ENCODE measurements at places on chromosomes 4 and X.

- no peak for DNase-seq
Observed at GRCh38 chr4:3043282-3044020, 30.9 kb downstream of the HTT-AS start.

DNA sequence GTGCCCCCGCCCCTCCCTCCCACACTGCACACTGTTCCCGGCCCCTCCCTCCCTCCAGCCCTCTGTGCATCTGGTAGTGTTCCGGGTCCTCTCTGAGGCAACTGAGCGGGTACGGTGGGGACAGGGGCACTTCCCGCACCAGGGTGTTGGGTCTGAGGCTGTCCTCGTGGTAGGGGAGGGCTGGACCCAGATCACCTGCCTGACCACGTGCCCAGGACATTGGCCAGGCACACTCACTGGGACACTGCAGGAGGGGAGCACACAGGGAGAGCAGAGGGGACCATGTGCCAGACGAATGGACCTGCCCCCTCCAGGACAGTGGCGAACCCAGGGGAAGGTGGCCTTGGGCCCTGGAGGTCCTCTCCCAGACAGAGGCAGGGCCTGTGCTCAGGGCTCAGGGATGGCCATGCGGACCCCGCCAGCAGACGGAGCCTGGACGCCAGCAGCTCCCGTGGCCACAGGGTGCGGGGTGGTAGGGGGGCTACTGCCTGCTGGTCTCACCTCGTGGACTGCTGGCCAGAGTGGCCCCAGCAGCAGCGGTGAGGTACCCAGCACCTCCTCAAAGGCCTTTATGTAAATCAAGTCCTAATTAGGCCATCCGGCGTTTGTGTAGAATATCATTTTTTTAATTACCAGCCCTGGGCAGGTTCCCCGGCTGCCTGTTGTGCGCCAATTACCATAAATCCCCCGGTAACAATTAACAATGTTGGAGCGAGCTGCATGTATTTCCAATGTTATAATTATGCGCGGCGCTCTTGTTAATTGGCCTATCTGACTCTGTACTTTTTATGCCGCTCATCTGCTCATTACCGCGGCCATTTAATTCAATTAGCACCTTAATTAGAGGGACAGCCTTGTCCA lies 106.9 kb downstream of the FAM53A start:
- no peak for DNase-seq

GRCh38 chr4:101651778-101652177 lies 138.8 kb upstream of the BANK1 start:
- DNase-seq = no peak

GRCh38 chr4:66071911-66072310 lies 401.6 kb upstream of the EPHA5 start:
- DNase-seq = no peak

- DNase-seq = peak; percentile 72
Observed at GRCh38 chr4:16225863-16226815, at the start of gene TAPT1. Gene TAPT1 (minus strand): TSS chr4:16226471. CDS start chr4:16226457, 14 bp downstream.

DNA sequence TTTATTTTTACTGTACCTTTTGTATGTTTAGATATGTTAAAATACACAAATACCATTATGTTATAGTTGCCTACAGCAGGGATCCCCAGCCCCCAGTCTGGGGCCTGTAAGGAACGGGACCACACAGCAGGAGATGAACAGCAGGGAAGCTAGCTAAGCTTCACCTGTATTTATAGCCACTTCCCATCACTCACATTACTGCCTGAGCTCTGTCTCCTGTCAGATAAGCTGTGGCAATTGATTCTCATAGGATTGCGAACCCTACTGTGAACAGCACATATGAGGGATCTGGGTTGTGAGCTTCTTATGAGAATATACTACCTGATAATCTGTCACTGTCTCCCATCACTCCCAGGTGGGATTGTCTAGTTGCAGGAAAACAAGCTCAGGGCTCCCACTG lies 73.9 kb downstream of the BMPR1B start:
- DNase-seq = no peak

GRCh38 chr4:10589799-10590198 lies 94.8 kb downstream of the CLNK start:
- no peak for DNase-seq

GRCh38 chrX:18578546-18578945 lies 93.4 kb downstream of the RS1 start:
- DNase-seq = no peak

GRCh38 chrX:115344885-115345614 lies 55.5 kb downstream of the LUZP4 start:
- DNase-seq = no peak

DNA sequence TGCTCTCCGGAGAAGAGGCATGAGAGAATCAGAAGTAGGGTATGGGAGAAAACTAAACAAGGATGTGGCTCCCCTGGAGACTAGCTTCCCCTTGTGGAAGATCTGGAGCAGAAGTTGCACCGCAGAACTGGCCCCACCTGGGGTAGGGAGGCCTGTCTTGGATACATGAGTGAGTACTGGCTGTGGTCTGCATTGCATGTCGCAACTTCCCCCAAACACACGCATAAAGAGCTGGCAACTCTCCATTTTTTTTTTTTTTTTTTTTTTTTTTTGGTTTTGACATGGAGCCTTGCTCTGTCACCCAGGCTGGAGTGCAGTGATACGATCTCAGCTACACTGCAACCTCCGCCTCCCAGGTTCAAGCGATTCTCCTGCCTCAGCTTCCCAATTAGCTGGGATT lies 119.9 kb downstream of the EGF start:
- no peak for DNase-seq

GRCh38 chr4:83709627-83710026 lies 173.7 kb downstream of the GPAT3 start:
- no peak for DNase-seq

- DNase-seq = no peak
Observed at GRCh38 chr4:183961795-183962194, 56.7 kb downstream of the STOX2 start.

DNA sequence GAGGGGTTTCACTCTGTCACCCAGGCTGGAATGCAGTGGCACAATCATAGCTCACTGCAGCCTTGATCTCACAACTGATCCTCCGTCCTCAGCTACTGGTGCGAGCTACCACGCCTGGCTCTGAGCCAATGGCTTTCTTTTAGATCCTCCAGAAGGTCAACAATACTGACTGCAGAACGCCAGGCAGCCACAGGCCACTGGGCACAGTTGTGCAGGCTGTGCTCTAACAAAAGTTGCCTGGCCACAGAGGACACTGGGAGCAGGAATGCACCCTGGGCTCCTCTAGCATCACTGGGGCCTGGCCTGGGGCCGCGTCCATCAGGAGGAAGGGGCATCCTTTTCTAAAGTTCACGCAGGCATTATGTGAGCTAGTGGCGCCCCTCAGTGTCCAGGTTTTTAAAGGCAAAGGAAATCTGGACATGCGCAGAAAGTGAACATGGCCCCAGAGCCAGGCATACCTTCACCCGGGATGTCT lies 14.9 kb upstream of the PORCN start:
- DNase-seq = no peak

GRCh38 chr4:76535603-76536372 lies 100.8 kb downstream of the SHROOM3 start:
- no peak for DNase-seq

- DNase-seq = no peak
Observed at GRCh38 chrX:111270339-111270738, at the start of gene CAPN6. Gene CAPN6 (minus strand): TSS chrX:111270483. CDS start chrX:111263936, 6,547 bp downstream.

DNA sequence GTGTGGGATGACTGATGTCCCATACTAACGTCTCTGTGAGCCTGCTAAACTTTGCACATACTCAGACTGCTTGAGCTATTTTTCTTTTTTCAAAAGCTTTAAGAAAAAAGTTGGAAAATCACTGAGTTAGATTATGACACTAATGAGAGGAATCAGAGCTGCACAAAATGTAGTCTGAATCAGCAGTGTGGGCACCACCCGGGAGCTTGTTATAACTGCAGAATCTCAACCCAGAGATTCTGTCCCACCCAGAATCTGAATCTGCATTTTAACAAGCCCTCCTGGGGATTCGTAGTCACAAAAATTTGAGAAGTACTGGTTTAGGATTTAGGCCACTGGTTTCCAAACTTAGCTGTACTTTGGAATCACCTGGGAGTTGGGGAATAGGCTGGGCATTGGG lies 102.1 kb upstream of the MID1IP1 start:
- DNase-seq = no peak

DNA sequence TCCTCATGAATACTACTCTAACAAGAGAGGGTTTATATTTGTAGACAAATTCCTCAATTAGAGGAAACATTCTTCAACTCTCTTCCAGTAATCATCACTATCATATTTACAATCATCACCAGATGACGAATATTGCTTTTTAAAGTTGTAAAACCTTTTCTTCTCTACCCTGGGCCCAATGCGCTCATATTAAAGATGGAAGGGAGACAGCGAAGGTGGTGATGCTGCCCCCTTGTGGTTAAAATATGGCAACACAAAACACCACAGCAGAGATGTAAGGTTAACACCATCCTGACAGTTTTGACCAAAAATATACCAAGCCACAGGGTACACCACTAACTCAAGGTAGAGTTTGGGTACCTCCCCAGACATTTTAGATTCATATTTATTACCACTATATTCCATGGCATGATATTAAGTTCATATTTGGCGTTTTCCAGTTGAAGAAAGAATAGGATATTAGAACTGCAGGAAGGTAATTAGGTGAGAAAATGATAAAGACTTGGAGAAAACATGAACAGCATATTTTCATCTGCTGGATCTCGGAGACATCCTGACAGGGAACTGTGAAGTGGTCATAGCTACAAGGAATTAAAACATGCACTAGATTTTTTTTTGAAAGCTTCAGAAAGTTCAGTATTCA lies 72.8 kb downstream of the SLC9A7 start:
- peak; percentile 62 for DNase-seq

- no peak for DNase-seq
Observed at GRCh38 chrX:28188526-28188925, 207.3 kb upstream of the DCAF8L1 start.

- DNase-seq = no peak
Observed at GRCh38 chr4:23660865-23661264, 229.0 kb downstream of the PPARGC1A start.

GRCh38 chr4:84814094-84814750 lies 152.3 kb downstream of the WDFY3 start:
- DNase-seq = no peak

DNA sequence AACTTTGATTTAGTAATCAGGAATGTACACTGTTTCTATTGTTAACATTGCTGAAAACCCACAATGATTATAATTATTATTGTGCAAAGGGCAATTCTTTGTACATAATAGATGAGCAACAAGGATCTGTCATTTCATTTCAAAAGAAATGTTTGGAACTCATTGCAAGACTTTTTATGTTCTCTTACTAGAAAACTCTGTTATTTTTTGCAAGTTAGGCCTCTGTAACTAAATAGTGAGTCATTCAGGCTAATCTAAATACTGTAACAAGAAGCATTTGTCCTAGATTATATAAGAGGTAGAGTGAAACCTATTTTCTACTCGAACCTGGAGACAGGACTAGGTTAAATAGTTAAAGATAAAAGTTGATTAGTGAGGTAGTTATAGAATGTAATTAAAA lies 93.2 kb upstream of the FAM47B start:
- DNase-seq = no peak

GRCh38 chrX:16156692-16157331 lies 10.5 kb upstream of the MAGEB17 start:
- DNase-seq = no peak

DNA sequence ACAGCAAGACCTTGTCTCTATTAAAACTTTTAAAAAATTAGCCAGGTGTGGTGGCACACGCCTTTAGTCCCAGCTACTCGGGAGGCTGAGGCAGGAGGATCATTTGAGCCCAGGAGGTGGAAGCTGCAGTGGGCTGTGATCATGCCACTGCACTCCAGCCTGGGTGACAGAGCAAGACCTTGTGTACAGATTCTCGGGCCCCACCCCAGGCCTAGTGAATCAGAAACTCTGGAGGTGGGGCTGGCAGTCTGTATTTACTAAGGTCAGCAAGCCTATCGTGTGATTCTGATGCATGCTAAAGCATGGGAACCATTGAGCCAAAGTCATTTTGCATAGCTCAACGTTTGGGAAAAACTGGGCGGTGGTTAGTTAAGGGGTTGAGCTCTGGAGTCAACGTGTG lies 3.5 kb downstream of the S100G start:
- no peak for DNase-seq

DNA sequence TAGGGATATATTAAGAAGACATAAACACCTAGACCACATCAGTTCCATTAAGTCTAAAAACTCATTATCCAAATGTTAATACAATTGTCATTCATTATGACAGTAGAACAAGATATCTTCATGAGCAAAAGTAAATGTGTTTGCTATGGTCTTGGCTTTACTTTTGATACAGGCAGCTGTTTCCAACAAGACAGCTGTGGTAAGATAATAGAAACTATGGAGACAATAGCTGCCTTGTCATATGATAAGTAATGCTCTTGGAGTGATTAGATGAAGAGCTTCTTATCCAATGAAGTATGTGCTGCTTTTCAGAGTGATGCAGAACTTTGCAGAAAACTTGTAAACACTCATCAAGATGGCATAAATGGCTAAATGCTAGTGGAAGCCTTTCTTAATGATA lies 1066.0 kb downstream of the FSTL5 start:
- DNase-seq = no peak

DNA sequence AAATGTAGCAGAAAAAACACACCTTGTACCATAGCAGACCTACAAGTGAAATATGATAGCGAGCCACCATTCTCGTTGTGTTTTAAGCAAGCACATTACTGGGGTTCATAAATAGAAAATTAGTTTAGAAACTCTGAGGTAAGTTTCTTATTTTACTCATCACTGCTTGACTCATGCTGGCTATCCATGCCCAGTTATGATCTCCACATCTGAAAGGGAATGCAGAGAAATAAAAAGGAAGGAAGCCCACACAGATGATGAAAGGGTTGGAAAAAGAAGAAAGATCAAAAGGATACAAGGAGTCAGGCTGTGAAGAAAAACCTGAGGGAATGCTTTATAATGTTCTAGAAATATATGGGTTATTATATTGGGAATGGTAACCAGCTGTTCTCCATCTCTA lies 54.5 kb downstream of the CAMK2D start:
- DNase-seq = no peak

DNA sequence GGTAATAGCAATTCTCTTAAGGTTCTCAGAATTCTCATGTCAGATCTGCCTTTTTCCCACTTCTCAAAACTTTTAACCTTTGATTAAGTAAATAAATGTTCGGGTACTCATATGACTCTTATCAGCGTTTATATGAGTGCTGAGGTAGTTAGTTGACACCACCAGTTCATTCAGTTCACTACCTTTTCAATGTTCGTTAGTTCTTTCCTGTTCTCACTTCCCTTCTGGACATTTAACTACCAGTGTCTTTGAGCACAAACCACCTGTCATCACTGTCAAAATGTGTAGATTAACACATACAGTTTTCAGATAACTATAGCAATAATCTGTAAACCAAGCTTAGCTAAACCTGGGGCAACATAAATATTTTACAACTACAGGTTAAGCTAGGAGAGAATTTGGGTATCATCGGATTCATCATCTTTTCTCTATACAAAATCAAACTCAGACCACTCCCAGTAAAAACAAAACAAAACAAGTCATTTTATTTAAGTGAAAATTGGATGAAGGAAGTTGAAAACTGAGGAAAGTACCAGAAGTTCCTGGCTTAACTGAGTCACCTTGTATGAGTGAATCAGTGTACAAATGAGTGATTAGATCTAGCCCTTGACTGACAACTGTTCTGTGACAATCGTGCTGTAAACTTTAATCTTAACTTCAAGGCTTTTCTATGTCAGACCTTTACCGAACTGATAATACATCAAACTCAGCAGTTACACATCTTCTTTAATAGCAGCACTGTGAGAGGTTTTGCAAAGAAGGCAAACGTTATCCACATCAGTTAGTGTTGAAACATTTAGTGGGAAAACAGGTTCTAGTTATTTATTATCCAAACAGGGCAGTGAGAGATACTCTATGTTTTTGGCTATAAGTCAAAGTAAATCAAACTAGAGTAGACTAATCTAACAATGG lies 41.9 kb downstream of the ARHGEF38 start:
- peak; percentile 40 for DNase-seq

Measured in activated CD4-positive, alpha-beta T cell treated with anti-CD3 and anti-CD28 coated beads, Interleukin-2, Interleukin-4, amounts not matched to agents 100 ng/mL and 50 ng/mL, durations not matched to agents 16 hours and 8 hours (primary cell).